ENCODE measurements at places on chromosomes 13 and 19. TPM values are rescaled to one million over a fixed set of nuclear protein-coding genes. Genes with fewer than 3 reads are reported as not detected.

DNA sequence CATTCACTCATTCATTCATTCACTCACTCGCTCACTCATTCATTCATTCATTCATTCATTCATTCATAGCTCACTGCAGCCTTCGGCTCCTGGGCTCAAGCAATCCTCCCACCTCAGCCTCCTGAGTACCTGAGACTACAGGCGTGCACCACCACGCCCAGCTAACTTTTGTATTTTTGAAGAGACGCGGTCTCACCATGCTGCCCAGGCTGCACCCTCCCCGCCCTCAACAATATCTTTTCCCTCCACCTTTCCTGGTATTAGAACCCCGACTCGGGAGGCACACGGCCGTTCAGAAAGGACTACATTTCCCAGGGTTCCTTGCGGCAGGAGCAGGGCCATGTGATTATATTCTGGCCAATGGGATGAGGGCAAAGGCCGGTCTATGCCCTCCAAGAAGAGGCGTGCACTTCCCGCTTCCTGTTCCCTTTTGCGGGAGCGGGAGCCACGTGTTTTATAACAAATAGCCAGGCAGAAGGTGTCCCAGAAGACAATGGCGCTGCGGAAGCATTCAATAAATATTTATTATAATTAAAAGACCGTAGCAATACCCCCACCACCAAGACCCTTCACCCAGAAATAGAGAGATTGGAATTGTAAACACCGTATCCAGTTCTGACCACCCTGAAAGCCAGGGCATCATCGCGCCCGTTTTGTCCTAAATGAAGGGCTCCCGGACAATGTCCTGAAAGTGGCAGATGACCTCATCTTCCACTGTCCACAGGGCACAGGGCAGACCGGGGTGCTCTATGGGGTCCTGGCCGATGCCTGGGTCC lies 15.9 kb downstream of the TICAM1 start:
- peak; percentile 91 for DNase-seq

- no peak for DNase-seq
Observed at GRCh38 chr19:17703824-17704463, 15.3 kb upstream of the MAP1S start.

DNA sequence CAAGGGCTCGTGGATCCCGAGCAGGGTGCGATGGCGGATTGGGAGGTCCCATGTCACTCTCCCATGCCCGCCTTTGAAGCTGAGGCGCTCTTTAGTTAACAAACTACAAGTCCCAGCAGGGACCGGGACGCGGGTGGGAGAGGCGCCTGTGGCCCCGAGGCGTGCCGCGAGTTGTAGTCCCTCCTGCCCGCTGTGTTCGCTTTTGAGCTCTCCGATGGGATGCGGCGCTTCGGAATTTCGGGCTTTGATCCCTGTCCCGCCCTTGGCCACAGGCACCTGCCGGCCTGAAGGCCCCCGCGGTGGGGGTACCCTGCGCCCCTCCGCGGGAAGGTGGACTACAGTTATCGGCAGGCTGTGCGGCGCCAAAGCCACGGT lies 11.0 kb downstream of the CYTH2 start:
- DNase-seq = no peak

- peak; percentile 18 for DNase-seq
Observed at GRCh38 chr13:93231867-93232266, 5.3 kb downstream of the GPC6 start.

DNA sequence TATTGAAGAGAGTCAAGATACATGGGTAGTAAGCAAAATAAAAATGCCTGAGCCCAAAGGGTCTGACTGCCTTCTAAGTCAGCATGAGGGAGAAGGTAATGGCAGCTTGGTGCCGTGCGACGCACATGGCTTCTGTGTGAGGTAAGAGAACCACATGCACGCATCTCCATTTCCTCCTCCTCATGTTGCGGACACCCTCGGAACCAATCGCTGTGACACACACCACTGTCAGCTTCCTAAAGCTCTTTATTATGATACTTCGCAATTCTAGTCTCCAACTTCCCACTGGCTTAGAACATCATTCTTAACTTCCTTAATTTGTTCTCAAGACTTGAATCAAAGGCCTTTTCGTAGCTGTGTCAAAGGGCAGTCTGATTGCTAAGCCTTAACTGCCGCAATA lies 170.1 kb downstream of the OXGR1 start:
- DNase-seq = no peak

DNA sequence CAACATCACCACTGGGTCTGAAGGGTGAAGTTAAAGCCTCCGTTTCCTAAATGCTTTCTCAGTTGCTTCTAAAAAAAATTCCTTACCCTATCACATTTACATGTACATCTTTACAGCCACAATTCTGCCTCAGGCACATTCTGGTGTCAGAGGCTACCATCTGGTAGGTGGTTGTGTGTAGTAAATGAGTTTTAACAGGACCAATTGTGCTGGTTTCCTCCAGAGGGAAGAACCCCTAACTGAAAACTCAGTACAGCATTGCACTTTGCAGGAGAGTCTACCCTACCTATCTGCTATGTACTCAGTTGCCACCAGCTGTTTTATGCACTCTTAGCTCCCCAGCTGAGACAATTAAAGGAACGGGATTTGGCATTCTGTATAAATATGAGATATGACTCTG lies 1576.5 kb downstream of the PCDH9 start:
- no peak for DNase-seq

DNA sequence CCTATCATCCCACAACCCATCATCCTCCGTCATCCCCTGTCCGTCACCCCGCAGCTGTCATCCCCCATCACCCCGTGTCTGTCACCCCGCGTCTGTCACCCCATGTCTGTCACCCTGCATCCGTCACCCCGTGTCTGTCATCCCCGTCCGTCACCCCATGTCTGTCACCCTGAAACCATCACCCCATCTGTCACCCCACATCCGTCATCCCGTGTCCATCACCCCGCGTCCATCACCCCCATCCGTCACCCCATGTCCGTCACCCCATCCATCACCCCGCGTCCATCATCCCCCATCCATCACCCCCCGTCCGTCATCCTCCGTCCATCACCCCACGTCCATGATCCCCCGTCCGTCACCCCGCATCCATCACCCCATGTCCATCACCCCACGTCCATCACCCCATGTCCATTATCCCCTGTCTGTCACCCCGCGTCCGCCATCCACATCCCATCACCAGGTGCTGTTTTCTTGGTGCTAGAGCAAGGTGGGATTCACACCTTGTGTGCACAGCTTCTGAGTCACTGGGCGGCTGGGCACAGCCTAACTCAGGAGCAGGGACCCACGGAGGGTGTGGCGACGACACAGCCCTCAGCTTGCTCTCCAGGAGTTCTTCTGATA lies 24.2 kb downstream of the RASA3 start:
- DNase-seq = no peak

DNA sequence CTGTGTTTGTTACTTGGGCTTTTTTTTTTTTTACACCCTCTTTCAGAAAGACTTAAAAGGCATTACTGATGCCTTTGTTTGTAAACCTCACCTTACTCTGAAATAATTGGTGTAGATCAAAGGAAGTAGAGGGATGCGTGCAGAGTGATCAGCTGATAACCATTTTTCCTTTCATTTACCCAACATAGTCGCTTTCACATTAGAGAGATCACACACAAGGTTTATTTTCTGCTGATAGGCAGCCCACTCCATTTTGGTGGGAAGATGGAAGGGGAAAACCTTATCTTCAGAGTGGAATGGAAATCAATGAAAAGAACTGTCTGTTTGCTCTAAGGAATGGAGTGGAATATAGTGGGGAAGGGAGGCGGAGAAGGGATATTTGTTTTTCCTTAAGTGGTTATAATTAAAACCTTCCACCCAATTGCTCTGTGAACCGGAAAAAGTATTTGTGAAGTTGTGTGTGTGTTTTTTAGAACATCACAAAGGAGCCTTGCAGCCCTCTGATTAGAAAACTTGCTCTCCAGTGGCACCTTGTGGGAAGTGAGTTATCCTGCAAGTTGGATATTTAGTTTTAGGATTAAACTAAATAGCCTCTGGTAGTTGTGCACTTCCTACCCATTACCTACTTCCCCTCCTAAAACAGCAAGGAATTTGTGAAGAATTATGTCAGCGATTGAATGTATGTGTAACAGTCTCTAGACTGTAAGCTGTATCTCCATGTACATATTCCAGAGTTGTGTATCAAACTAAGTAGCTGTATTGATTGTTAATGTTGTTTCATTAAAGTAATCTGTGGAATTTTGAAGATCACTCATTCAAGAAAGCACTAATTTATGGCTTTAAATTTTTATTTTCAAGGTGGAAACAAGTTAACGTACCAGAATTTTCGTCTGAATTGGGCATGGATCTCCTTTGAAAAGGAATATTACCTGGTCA lies 76.8 kb downstream of the FREM2 start:
- peak; percentile 70 for DNase-seq

GRCh38 chr13:110127986-110128511 lies 178.9 kb downstream of the COL4A1 start:
- no peak for DNase-seq

- DNase-seq = no peak
Observed at GRCh38 chr13:21826214-21827015, 155.5 kb downstream of the FGF9 start.

- no peak for DNase-seq
Observed at GRCh38 chr13:30880151-30880855, 25.8 kb upstream of the MEDAG start.

- DNase-seq = no peak
Observed at GRCh38 chr13:94860981-94861407, 148.6 kb upstream of the SOX21 start.

- DNase-seq = no peak
Observed at GRCh38 chr13:45004096-45004495, 14.8 kb downstream of the GPALPP1 start.

DNA sequence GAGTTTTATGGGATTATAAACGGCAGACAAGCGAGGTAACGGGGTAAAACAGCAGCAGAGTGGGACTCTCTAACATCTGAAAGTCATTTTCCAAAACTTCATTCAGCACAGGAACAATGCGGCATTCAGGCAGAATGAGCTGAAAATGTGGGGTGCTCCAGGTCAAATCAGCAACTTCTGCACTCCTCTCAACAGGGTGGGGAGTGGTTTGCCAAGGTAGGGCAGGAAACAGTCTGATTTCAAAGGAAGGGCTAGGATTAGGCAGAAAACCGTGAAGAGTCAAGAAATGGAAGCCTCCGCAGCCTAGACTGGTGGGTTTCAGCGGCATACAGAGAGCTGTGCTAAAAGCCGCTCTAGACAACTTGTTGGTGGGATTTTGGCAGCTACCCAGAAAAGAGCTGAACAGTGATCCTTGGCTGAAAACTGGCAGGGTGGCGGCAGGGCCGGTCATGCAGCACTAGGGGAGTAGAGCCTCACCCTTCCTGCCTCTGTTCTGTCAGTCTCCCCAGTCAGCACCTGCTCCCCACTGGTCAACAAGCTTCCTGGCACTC lies 154.2 kb upstream of the KLF12 start:
- DNase-seq = peak; percentile 52

- DNase-seq = no peak
Observed at GRCh38 chr19:38213911-38214625, 10.0 kb downstream of the DPF1 start.

- no peak for DNase-seq
Observed at GRCh38 chr19:10291554-10292205, 1.9 kb downstream of the ICAM5 start.

- DNase-seq = no peak
Observed at GRCh38 chr19:12774588-12775555, at the start of gene HOOK2. Gene HOOK2 (minus strand): TSS chr19:12775552. CDS start chr19:12775449, 103 bp downstream.

GRCh38 chr13:26679411-26680122 lies 81.0 kb downstream of the GPR12 start:
- DNase-seq = no peak

DNA sequence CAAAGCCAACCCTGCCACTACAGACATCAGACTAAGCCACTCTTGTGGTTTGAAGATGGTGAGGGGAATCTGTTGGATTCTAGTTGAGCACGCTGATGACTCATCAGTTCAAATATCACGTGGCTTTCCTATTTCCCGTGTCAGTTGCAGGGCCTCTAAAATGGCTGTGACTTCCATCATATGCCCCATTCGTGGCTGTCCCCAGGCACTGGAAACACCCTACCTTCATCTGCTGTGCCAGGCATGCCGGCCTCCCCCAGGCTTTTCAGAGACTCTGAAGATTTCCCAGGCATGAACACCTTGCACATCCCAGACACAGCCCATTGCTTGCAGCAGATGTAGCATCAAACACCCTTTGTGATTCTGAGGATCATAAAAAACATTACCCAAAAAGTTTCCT lies 659.9 kb downstream of the UQCRFS1 start:
- DNase-seq = no peak

GRCh38 chr13:36758345-36758744 lies 60.7 kb upstream of the RFXAP start:
- no peak for DNase-seq

The EXOSC5 gene
- 13.9 TPM for polyA plus RNA-seq

The DOHH gene
- polyA plus RNA-seq = 5.2 TPM

The BCAM gene
- 461 TPM for polyA plus RNA-seq

The TNFRSF19 gene
- 60.8 TPM for polyA plus RNA-seq

The MEIS3 gene
- 21.2 TPM for polyA plus RNA-seq

The NANOS3 gene
- 1.2 TPM for polyA plus RNA-seq

The CNN1 gene
- 3.0 TPM for polyA plus RNA-seq

The HIPK4 gene
- polyA plus RNA-seq = 0.20 TPM

The ZNF90 gene
- 24.2 TPM for polyA plus RNA-seq

The RFPL4AL1 gene
- 0.25 TPM for polyA plus RNA-seq

The RUBCNL gene
- polyA plus RNA-seq = 3.0 TPM

The SYNGR4 gene
- not detected for polyA plus RNA-seq

The ADGRE3 gene
- polyA plus RNA-seq = not detected

The FGF9 gene
- 23.6 TPM for polyA plus RNA-seq

Data from left kidney (tissue), 8 donors.